ENCODE measurements at places on chromosomes 7 and 10. TPM values are rescaled to one million over a fixed set of nuclear protein-coding genes. Genes with fewer than 3 reads are reported as not detected.

DNA sequence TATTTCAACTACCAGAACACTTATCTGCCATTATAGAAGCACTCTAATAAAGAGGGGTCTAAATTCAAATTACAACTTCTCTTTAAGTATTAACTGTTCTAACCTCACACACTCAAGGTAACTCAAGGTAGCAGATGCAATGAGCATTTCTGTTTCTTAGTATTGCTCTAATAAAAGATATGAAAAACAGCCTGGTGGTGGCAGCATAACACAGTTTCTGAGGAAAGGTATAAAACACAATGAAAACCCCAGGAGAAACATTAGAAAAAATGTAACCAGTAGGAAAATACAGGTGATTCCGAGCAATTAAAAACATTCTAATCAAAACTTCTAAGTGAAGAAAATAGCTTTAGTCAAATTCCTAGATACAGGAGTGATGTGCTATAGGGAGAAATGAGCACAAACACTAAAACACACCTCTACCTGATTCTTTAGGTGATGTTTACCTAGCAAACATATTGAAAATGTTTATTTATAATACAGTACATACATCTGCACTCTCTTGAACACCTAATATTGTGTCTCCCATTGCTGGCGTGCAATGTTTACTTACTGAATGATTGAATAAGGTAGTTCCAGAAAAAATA is 3.5 kb downstream of the MKRN1 start:
- peak; percentile 44 for DNase-seq

PTPRZ1 gene
- total RNA-seq: 0.43 TPM

GRCh38 chr10:22103701-22104470 is 100.4 kb upstream of the DNAJC1 start:
- peak; percentile 8 for DNase-seq

- DNase-seq: no peak
These were observed 389.4 kb upstream of the AUTS2 start for GRCh38 chr7:69208848-69209247.

CALML5 gene
- total RNA-seq: not detected

- DNase-seq: no peak
These were observed 150.5 kb downstream of the DKK1 start for GRCh38 chr10:52464368-52465124.

- DNase-seq: no peak
These were observed 10.7 kb downstream of the FBXL13 start for GRCh38 chr7:103063895-103064294.

MMP21 gene
- not detected for total RNA-seq

GRCh38 chr10:100879741-100880360 is 32.9 kb upstream of the SLF2 start:
- no peak for DNase-seq

FEZF1 gene
- total RNA-seq: not detected

DNA sequence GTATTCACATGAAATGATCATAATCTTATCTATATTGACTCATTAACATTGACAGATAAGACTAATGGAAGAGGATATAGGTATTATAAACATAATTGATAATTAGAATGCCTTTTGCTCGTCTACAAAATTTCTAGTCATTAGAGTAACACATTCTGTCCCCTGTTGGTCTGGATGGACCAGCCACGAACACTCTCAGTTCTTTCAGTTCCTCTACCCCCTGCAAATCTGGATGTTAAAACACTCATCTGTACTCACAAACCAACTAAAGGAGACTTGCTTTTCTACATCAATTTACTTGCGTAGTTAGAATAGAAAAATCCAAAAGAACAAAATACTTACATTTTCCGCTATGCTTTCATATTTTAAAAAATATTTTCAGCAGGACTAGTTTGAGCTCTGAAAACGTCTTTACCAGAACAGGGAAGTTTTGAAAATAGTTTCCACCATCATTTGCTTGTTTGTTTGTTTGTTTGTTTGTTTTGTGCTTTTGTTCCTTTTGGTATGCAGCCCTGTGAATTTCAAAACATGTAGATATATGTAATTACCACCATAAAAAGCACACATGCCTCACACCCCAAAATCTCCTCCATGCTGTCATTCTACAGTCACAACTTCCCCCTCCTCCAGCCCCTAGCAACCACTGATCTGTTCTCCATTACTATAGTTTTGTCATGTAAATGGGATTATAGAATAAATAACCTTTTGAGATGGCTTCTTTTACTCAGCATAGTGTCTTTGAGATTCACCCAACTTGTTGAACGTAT is 103.8 kb downstream of the FZD1 start:
- DNase-seq: no peak

GRCh38 chr10:65753532-65753931 is 1172.3 kb upstream of the LRRTM3 start:
- no peak for DNase-seq

MYO3A gene
- total RNA-seq: not detected

CEP41 gene
- 9.7 TPM for total RNA-seq

DNA sequence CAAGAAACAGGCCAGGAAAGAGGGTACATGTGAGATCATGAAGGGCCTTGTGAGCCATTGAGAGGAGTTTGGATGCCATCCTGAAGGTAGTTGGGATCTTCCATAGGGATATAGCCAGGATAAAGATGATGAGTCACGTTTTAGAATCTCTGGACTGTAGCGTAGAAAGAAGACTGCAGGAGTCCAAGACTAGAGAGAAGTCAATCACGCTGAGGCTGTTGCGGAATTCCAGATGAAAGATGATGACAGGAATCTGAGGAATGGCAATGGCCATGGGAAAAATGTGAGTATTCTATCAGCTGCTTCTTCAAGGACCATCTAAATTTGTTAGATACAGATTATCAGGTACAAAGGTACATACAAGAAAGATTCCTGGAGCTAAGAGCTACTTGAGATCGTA is 711.3 kb downstream of the GRM8 start:
- no peak for DNase-seq

ANLN gene
- 119 TPM for total RNA-seq

- peak; percentile 36 for DNase-seq
These were observed 35.8 kb downstream of the RBM17 start for GRCh38 chr10:6124666-6125065.

SAMD9 gene
- 15.8 TPM for total RNA-seq

GSTK1 gene
- 69.1 TPM for total RNA-seq

ADAMTS14 gene
- 1.6 TPM for total RNA-seq

DNA sequence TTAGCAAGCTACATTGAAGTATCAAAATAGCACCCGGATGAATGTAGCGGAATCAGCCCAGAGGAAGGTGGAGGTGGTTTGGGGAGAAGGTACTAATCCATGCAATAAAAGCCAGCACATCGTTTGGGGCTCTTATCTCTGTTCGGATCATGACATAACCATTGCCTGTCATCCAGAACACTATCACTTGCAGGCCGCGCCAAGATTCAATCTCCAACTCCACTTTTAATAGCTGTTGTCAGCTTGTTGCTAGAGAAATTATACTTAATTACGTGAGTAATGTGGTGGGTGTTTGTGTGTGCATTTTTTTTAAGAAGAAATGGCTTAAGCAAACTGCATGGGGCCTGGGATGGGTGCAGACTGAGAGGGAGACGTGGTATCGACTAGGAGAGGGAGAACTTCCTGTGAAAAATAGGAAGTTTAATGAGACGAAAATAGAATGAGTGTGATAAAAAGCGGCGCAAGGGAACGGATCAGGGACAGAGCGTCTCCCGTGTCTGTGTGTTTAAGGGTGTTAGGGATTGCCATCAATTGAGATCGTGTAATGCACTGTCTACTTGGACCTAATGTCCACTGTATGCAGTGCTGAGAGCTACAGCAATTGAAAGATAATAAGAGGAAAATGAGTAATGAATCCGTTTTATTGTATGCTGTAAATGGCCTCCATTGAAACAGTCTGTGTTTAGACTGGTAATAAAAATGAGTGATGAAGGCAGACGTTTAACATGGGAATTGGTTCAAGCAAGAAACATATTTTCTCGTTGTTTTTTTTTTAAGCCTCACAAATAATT is 27.6 kb upstream of the SFMBT2 start:
- peak; percentile 35 for DNase-seq

DNA sequence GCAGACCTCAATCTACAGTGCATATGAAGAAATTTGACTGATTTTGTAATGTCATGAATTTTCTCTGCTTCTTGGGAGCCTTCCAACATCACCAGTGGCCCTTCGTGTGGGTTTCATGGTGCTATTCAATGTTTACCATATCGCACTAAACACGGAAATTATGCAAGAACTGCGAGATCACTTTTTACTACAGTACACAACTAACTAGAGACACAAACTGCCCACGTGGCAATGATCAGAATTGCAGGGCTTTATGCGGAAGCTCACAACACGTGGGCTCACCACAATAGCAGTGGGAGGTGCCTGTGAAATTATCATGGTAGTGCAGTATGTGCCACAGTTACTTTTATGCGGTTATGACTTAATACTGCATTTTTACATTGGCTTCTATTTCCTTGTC is 449.7 kb upstream of the KLF6 start:
- peak; percentile 87 for DNase-seq

ENTPD1 gene
- 0.86 TPM for total RNA-seq

GRCh38 chr7:49483142-49483541 is 290.3 kb upstream of the VWC2 start:
- no peak for DNase-seq

- DNase-seq: peak; percentile 72
These were observed 308.4 kb downstream of the BICC1 start for GRCh38 chr10:58820861-58821751.

PNLIPRP2 gene
- total RNA-seq: not detected

PNLIP gene
- total RNA-seq: not detected

GRCh38 chr7:115941703-115942268 is 88.8 kb downstream of the TFEC start:
- DNase-seq: no peak

DNA sequence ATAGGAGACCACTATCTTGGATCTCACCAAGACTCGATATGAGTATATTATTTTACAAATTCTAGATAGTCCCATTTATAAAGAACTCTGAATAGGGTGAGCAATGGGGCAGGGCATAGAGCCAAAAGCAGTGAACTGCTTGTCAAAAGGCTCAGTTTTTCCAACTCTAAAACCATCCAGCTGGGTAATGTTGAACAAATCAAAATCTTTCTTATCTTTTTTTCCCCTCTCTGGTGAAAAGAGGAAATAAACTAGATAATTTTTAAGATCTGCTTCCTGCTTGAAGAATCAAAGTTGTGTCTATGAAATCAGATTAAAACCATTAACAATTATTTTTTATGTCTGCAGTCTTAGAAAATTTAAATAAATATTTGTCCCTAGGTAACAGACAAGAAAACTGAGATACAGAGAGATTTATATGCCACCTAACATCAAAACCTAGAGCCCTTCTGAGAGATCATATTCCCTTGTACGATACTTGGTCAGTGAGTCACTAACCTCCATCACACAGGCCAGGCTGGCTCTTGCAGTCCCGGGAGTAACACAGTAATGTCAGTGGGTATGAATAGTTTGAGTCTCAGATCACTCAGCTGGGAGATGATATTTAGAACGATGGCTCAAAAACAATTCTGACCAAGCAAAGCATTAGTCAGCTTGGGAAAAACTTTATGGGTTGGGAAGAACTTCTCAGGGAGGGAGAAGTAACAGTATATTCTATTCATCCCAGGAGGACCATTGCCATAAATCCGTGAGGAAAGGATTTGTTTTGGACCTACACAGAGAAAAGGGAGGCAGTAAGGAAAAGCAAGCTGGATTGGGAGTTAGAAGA is 178.8 kb downstream of the REEP3 start:
- DNase-seq: peak; percentile 95

RASA4B gene
- total RNA-seq: 2.3 TPM

- DNase-seq: no peak
These were observed 117.3 kb upstream of the ZNF438 start for GRCh38 chr10:31148951-31149350.

GRCh38 chr10:85789125-85789524 is 577.5 kb downstream of the GRID1 start:
- no peak for DNase-seq

SCIN gene
- 3.9 TPM for total RNA-seq

DNA sequence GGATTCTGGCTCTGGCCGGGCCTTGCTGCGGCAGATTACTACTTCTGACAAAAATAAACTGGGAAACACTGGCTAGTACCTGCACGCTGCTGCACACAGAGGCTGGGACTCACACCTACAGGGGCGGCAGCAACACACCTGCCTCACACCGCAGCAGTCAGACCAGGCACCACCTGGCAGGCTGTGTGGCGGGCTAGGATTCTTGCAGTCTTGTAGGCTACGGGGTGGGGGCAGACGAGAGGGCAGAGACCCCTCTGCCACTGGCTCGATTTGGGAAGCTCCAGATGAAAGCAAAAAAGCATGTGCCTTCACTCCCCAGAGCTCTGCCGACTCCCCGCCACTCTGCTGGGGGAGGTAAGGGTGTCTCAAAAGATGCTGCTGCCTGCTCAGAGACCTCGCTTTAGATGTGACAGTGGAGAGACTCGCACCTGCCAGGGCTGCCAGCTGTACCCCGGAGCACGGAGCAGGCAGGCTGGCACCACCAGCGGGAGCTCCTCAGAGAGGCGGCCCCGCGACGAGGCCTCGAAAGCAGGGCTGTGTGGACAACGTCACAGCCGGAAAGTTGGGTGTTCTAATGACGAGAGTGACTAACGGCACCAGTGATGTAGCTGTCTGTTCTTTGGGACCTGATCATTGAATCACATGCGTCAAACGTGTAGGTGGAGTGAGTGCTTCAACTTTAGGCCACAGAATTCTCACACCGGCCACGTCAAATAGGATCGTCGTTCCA is 250.5 kb downstream of the ZMYND11 start:
- DNase-seq: no peak

GPR158 gene
- 0.97 TPM for total RNA-seq

GIMAP7 gene
- not detected for total RNA-seq

- peak; percentile 94 for DNase-seq
These were observed 102.4 kb downstream of the EXOC4 start for GRCh38 chr7:133355325-133355708.

UTF1 gene
- not detected for total RNA-seq

DNA sequence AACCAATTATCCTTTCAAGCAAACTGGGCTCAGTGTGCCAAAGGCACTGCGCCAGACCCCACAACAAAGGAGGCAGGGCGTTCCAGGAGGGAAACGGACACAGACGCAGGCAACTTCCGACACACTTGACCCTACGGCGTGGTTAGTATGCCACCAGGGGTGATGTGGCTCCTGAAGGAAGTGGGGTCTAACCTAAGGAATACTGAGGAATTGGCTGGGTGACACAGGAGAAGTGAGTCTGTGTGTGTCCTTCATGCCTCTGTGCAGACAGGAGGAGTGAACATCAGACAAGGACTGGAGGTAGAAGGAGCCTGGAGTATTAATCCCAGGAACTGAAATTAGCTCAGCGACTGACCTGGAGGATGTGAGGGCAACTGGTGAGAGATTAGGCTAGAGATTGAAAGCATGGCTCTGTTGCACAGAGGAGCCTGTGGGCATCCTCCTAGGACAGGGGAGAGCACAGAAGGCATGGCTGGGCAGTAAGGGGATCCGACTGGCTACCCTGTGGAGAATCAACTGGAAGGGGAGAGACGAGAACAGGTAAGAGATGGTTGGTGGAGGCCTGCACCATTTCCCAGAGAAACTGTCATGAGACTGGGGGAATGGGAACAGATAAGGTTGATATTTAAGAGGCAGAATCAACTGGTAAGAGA is 27.8 kb downstream of the GSDME start:
- no peak for DNase-seq

GRCh38 chr7:141306081-141306480 is 232.2 kb downstream of the TMEM178B start:
- no peak for DNase-seq

- no peak for DNase-seq
These were observed 476.6 kb downstream of the GATA3 start for GRCh38 chr10:8531116-8531515.
